ENCODE measurements at places on chromosomes 12 and 14. TPM values are rescaled to one million over a fixed set of nuclear protein-coding genes. Genes with fewer than 3 reads are reported as not detected.

GRCh38 chr12:63917864-63918799 is 73.6 kb downstream of the SRGAP1 start:
- DNase-seq, result no peak

GRCh38 chr12:16526693-16527092 is 79.3 kb downstream of the LMO3 start:
- no peak for DNase-seq

The VASH1 gene
- total RNA-seq, result 31.7 TPM

DNA sequence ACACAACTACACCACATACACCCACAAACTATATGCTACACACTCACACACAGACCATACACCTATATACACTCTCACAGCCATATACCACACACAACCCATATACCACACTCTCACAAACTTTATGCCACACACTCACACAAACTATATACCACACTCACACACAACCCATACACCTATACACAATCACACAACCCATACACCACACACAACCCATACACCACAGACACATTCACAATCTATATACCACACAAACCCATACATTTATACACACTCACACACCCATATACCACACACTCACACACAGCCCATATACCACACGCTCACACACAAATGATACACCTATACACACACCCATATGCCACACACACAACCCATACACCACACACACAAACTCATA is 163.3 kb downstream of the TMEM121 start:
- DNase-seq, result no peak

The KRT78 gene
- 1.1 TPM for total RNA-seq

The RND1 gene
- 0.81 TPM for total RNA-seq

The HOXC10 gene
- 2.6 TPM for total RNA-seq

GRCh38 chr12:106255952-106256351 is 8.1 kb upstream of the CKAP4 start:
- no peak for DNase-seq

DNA sequence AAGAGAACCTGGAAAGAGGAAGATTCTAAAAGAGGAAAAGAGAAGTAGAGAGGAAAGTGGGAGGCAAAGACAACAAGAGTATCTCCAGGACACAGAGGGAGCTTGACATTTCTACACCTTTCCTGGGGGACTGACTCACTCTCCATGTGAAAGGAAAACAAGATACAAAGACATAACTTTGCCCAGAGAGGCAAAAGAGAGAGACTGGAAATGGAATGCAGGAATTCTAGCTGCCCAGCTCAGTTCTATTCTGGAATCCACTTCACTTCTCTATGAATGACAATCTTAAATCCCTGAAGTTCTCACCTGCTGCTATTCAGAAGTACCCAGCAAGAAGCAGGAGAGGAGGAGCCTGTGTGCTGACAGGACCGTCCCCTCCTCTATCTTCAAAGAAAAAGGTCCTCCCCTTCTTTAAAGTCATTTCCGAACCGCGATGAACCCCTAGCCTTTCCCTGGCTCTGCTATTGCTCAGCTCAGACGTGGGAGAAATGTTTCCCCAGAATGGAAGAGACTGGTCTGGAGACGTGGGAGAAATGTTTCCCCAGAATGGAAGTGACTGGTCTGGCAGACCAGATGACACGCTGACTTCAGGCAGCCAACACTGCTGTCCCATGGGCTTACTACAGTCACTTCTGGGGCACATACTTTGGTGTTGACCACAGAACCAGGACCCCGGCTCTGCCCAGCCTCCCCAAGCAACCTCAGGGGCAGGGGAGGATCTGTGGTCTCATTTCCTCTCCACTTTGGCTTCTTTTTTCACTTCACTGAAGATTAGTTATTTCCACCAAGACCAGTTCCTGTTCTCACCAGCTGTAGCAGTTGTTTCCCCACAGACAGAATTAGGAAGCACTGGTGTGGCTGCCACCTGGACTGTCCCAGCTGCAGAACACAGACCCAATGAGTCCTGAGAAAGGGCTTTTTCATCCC is 8.3 kb downstream of the FMNL3 start:
- no peak for DNase-seq

DNA sequence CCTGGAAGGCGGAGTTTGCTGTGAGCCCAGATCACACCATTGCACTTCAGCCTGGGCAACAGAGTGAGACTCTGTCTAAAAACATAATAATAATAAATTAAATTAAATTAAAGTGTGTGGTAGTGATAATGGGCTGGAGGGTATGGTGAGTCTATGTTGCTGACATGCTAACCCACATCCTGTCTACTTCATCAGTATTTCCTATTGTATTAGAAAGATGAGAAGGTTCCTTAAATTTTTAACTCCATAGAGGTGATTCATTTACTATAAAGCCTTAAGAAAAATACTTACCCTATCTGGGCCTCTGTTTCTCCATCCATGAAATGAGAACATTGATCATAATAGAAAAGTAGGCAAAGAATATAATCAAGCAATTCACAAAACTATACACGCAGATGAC is 280.5 kb downstream of the FBXL14 start:
- no peak for DNase-seq

- no peak for DNase-seq
These were observed 113.2 kb downstream of the TRMT5 start for GRCh38 chr14:60867503-60868172.

- DNase-seq, result peak; percentile 92
These were observed at the start of gene LTBR for GRCh38 chr12:6383572-6384498. LTBR (plus strand) TSS chr12:6384162; CDS start chr12:6384359, 197 bp downstream.

The FAM161B gene
- total RNA-seq, result 26.0 TPM

All from testis (tissue), 5 donors.